ENCODE measurements at places on chromosomes 16 and 17.

GRCh38 chr16:72388007-72388406, 216.1 kb upstream of the PMFBP1 start:
- no peak for DNase-seq

GRCh38 chr16:57868913-57869520, 66.7 kb upstream of the KIFC3 start:
- no peak for DNase-seq

DNA sequence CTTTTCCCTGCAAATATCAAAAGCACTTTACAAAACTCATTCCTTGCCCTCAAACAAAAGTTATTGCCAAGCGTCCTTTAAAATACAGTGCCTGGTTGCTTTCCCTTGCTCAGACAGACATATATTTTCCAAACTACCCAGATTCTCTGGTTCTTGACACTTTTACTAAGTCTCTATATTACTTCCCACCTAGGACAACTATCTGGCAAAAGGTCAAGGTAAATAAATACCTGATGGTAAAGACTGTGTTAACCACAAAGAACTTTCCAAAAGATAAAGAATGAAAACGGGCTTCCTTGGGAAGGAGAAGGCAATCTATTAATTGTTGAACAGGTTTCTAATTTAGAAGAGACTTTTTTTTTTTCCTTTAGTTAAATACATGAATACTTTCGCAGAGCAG, 1.9 kb downstream of the HS3ST3A1 start:
- DNase-seq: no peak

GRCh38 chr17:47995241-47995935, 24.5 kb downstream of the CDK5RAP3 start:
- DNase-seq: no peak

GRCh38 chr17:75876190-75876937, 2.0 kb downstream of the TRIM47 start:
- DNase-seq: peak; percentile 89

DNA sequence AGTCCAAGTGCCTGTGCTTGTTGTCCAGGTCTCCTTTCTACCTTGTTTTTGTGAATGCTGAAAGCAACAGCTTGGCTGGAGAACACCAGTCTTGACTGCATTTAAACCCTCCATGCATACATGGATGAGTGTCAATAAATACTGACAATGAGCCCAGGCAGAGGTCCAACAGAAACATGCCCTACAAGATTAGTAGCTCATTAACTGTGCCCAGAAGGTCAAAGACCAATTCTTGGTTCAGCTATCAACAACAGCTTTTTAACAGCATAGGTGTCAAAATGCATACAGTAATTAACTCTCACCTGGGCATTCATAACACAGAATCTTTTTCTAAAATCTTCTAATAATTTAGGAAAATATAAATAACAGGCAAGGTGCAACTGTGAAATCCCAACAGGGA, 63.2 kb downstream of the N4BP1 start:
- DNase-seq: no peak

- DNase-seq: no peak
Observed at GRCh38 chr16:65666132-65666941, 544.5 kb upstream of the CDH11 start.

- DNase-seq: no peak
Observed at GRCh38 chr16:87457061-87457611, 35.7 kb downstream of the ZCCHC14 start.

DNA sequence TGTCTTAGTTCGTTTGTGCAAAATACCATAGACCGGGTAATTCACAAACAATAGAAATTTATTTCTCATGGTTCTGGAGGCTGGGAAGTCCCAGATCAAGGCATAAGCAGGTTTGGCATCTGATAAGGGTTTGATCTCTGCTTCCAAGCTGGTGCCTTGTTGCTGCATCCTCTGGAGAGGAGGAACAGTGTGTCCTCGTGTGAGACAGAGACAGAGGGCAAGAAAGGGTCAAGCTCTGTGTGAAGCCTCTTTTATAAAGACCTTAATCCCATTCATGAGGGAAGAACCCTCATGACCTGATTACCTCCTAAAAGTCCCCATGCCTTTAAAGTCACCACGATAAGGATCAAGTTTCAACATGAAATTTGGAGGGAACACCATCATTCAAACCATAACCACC, 55.8 kb upstream of the TANC2 start:
- no peak for DNase-seq

DNA sequence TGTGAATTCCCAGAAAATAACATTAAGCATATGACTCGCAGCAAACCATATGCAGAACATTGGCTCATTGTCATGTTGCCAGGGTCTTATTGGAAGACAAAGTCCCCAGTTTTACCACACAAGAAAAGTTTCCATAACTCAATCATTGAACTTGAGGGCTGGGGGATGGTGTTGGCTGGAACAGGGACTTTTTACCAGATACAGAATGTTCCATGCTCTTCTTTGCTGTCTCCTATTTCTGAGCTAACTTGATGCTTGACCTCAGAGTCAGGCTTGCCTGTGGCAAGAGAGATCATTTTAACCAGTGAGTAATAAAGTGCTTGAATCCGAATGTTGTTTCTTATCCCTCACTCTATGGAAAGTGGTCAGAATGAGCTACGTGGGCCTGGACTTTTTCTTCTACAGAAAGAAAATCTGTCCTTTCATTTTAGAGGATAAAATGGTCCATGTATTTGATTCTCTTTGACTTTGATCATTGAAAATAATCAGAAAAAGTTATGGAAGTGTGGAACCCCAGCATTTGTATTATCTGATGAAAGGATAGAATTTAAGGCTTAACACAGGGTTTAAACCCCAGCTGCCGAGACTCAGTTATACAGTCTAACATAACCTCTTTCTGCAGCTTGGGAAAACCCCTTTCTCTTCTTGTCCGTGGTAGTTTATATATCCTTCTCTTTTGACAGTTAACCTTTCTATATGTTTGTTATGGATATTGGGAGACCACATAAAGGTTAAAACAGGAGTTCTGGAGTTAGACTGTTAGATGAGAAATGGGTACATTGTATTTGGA, 67.0 kb downstream of the TUBD1 start:
- no peak for DNase-seq

DNA sequence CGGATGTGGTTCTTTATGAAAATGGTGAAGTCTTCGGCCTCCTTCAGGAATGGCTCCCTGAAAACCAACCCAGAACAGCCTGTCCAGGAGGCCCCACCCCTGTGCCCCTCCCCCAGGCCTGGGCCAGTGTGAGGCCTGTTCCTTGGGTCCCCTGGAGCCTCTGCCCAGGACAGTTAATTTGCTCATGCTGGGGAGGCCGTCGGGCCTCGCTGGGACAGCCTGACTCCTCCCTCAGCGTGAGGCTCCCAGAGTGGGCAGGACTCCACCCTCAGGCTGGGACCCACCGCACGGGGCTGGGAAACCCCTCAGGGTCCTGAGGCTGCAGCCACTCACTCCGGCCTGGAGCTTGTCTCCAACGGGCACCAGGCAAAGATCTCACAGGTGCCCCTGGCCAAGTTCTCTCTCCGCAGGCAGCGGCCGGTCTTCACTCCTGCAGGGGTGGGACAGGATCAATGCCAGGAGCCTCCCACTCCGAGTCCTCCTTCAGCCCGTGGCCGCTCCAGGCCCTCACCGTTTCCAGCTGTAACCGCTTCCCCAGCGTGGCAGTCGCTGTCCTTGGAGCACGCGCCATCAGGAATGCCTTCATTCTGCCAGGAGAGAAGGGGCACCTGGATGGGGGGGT, 5.8 kb downstream of the P2RX5 start:
- no peak for DNase-seq

- no peak for DNase-seq
Observed at GRCh38 chr17:61066062-61066461, 333.6 kb upstream of the TBX2 start.

GRCh38 chr17:61538480-61538879, 52.5 kb downstream of the NACA2 start:
- no peak for DNase-seq

- DNase-seq: no peak
Observed at GRCh38 chr16:57009643-57010170, 20.4 kb downstream of the NLRC5 start.

DNA sequence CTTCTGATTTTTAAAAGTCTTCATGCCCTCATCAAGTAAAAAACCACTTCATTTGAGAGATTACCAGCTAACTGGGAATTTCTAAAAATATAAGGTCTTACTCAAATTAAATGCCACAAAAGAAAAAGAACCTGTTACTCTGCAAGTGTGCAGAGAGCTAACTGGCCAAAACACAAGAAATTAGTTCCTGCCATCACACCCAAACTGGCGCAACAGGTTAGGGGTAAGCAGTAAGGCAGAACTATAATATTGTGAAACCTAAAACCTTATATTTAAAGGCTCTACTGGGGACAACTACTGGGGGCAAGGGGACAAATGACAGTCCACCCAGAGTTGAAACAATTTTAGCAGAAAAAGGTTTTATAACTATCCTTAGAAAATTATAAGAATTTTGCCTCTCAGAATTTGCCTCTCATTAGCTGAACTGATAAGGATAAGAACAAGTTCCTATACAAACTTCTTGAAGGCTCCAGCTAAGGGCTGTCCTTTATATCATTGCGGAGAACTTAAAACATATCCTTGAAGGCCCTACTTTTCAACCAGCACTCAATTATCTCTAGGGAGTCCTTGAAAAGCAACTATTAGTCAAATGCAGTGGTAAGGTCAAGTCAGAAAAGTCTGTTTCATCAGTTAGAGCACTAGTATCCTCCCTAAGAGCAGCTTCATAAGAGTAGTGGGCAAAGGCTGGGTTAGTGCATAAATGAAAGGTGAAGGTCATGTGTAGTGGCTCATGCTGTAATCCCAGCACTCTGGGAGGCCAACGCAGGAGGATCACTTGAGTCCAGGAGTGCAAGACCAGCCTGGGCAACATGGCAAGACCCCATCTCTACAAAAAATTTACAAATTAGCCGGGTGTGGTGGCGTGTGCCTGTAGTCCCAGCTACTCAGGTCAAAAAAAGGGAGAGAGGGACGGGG, 31.5 kb downstream of the SMURF2 start:
- no peak for DNase-seq

- DNase-seq: no peak
Observed at GRCh38 chr17:39543664-39544063, 64.1 kb downstream of the NEUROD2 start.

GRCh38 chr17:39702901-39703893, 3.3 kb downstream of the ERBB2 start:
- DNase-seq: no peak

DNA sequence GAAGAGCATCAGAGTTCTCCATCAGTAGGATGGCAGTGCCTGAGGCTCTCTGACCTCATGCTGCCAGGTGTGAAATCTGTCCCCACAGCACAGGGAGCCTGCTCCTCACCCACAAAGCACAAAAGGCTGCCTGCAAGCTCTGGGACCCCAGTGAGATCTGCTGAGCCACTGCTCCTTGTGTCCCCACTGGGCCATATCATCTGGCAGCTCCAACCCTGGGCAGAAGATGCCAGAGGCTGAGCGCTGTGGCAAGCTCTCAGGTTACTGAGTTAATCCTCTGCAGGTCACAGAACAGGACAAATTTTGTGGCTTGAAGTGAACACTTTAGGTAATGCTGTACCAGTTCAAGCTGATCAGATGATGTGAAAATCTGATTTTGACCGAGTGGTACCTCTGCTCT, 26.7 kb upstream of the ERN1 start:
- no peak for DNase-seq

- no peak for DNase-seq
Observed at GRCh38 chr16:425740-426114, 278 bp downstream of the RAB11FIP3 start.

DNA sequence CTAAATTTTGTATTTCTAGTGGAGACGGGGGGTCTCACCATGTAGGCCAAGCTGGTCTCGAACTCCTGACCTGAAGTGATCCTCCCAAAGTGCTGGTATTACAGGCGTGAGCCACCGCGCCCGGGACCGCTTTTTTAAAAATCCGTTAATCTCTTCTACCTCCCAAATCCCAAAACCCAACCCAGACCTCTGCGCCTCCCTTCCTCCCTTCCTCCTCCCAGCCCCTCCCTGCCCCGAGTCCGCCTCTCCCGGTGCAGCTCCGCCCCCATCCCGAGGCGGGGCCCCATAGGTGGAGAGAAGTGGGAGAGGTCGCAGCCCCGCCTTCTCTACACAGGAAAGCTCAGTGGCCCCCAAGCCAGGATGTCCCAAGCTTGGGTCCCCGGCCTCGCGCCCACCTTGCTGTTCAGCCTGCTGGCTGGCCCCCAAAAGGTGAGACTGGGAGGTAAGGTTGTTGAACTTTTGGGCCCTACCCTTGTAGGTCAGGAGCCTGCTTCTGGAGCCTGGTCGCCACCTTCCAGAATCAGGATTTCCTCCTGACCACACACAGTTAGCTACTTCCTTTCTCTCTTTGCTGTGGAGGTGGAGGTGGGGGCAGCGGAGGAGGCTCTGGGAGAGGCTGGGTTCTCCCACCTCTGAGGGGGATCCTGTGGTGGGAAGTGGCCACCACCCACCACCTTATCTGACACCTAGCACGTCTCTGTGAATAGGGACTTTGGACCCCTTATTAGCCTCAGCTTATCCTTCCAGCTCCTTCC, at the start of gene TMEM92:
Gene TMEM92, plus strand, starts transcription at position 325 of the 755 bp plus-strand sequence. Its CDS starts 36 bp downstream, at position 361.
- DNase-seq: no peak

- no peak for DNase-seq
Observed at GRCh38 chr16:11196286-11196828, 59.6 kb downstream of the SOCS1 start.

DNA sequence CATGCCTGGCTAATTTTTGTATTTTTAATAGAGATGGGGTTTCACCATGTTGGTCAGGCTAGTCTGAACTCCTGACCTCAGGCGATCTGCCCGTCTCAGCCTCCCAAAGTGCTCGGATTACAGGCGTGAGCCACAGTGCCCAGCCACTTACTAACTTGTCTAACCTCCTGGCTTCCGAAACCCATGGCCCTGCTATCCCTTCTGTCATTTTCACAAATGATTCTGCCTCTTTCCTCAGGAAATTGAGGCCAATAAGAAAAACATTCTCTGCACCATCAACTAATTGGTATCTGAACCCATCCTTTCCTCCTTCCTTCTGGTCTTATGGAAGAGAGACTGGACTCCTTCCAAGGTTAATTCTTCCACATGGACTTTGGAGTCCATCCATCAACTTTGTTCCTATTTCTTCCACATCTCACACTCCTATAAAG, 27.9 kb upstream of the TNRC6A start:
- no peak for DNase-seq

- DNase-seq: peak; percentile 35
Observed at GRCh38 chr16:68445458-68445857, 2.9 kb downstream of the SMPD3 start.

DNA sequence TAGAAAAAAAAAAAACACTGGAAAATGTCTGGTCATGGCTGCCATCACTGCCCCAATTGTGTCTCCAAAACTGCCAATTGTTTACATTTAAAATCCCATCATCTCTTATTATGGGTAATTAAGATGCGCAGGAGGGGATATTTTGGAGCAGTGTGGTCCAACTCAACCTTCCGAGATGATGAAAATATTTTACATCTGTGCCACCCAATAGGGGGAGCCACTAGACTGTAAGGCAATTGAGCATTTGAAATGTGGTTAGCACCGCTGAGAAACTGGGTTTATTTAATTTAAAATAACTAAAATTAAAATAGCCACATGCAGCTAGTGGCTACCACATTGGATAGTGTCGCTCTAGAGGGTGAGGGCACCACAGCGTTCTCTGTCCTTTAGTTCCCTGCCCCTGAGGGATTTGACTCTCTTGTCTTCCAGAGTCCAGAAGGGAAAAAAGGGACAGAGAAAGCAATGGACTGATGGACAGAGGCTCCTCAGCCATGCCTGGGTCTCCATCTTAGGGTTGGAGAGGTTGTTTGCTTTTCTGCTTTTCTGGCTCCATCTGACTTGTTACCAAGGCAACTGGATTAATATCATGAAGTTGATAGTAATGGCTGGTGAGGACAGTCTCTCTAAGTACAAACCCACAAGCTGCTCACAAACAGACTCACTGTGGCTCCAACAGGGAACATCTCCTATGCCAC, 3.5 kb downstream of the MPO start:
- DNase-seq: no peak
